Breast epithelium (tissue), 4 donors: ENCODE measurements at places on chromosomes 16 and 17. TPM values are rescaled to one million over a fixed set of nuclear protein-coding genes. Genes with fewer than 3 reads are reported as not detected.

DNA sequence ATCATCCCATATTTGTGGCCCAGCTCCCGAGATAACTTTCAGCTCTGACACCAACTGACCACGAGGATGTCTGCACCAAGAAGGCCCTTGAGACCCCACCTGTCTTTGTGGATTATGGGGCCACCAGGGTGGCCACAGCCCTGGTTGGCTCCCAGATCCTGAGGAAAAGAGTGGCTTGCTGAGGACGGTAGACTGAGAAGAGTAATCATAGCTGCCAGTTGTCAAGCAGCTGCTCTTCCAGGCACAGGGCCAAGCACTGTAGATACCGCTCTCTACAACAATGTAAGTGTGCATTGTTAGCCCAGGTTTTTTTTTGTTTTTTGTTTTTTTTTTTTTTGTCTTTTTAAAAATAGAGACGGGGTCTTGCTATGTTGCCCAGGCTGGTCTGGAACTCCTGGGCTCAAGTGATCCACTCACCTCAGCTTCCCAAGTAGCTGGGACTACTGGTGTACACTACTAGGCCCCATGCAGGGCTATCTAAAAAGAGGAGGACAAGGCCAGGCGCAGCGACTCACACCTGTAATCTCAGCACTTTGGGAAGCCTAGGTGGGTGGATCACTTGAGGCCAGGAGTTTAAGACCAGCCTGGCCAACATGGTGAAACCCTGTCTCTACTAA is 9.6 kb downstream of the ZNF205 start:
- no peaks in the 10 kb centered on the region for H3K36me3 ChIP-seq
- H3K4me3 ChIP-seq: no peak overlapping the region
- H3K4me1 ChIP-seq: no peaks in the 10 kb centered on the region
- no peaks in the 10 kb centered on the region for H3K27me3 ChIP-seq

- H3K27ac ChIP-seq: no peak overlapping the region
- H3K36me3 ChIP-seq: no peaks in the 10 kb centered on the region
- no peak overlapping the region for H3K4me3 ChIP-seq
- no peak for DNase-seq
- H3K4me1 ChIP-seq: no peaks in the 10 kb centered on the region
- H3K27me3 ChIP-seq: no peaks in the 10 kb centered on the region
These were observed 38.7 kb upstream of the RHOT1 start for GRCh38 chr17:32103476-32104113.

DNA sequence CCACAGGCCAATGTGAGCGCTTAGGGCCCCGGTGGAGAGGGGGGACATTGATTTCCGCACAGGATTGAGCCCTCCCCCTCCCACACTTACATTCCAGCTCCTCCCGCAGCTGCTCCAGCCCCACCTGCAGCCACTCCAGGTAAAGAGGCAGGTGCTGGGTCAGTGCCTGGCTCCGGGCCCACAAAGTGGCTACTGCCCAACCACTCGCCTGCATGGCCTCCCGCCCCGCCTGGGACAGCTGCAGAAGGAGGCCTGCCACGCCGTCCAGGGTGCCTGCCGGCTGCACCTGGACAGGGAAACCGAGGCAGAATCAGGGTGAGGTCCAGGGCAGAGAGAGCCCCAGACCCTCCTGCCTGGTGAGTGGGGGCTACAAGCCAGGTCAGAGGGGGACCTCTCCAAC is 46.3 kb downstream of the RMI2 start:
- no peak overlapping the region for H3K27ac ChIP-seq
- no peaks in the 10 kb centered on the region for H3K4me1 ChIP-seq

DNA sequence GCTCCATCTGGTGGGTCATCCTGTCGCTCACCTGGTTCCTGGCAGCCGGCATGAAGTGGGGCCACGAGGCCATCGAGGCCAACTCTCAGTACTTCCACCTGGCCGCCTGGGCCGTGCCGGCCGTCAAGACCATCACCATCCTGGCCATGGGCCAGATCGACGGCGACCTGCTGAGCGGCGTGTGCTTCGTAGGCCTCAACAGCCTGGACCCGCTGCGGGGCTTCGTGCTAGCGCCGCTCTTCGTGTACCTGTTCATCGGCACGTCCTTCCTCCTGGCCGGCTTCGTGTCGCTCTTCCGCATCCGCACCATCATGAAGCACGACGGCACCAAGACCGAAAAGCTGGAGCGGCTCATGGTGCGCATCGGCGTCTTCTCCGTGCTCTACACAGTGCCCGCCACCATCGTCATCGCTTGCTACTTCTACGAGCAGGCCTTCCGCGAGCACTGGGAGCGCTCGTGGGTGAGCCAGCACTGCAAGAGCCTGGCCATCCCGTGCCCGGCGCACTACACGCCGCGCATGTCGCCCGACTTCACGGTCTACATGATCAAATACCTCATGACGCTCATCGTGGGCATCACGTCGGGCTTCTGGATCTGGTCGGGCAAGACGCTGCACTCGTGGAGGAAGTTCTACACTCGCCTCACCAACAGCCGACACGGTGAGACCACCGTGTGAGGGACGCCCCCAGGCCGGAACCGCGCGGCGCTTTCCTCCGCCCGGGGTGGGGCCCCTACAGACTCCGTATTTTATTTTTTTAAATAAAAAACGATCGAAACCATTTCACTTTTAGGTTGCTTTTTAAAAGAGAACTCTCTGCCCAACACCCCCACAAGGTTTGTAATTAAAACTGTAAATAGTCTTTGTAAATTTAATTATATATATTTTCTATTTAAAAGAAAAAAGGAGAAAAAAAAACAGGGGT is 1.7 kb downstream of the FZD2 start:
- H3K4me3 ChIP-seq: peak overlapping the region; percentile 24
- no peak for DNase-seq
- no peak overlapping the region for H3K27ac ChIP-seq
- H3K27me3 ChIP-seq: no peaks in the 10 kb centered on the region
- no peaks in the 10 kb centered on the region for H3K36me3 ChIP-seq

DNA sequence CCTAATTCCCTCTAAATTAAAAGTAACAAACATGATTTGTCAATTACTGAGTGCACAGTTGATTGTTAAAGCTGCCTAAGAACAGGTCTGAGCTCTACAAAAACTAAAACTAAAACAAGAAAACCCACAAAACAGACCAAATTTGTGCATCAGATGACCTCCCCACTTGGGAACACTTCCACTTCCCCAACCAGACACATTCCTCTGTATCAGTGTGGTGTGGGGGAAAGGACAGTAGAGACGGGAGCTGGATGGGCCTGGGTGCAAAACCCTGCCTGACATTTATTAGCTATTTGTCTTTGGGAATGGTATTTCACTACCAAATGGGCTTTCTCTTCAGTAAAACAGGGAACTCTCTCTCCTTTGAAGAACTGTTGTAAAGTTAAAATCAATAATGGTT is 29.8 kb downstream of the STAT3 start:
- peaks cover 14% of the 10 kb centered on the region for H3K4me1 ChIP-seq
- DNase-seq: no peak
- no peaks in the 10 kb centered on the region for H3K27me3 ChIP-seq
- no peaks in the 10 kb centered on the region for H3K36me3 ChIP-seq
- no peak overlapping the region for H3K27ac ChIP-seq
- no peak overlapping the region for H3K4me3 ChIP-seq

- H3K27ac ChIP-seq: no peak overlapping the region
- no peak for DNase-seq
- no peaks in the 10 kb centered on the region for H3K27me3 ChIP-seq
These were observed 222.8 kb downstream of the RBFOX1 start for GRCh38 chr16:7555459-7555858.

GRCh38 chr17:16044487-16044886 is 44.9 kb downstream of the TTC19 start:
- no peak overlapping the region for H3K27ac ChIP-seq
- no peaks in the 10 kb centered on the region for H3K4me1 ChIP-seq
- no peak overlapping the region for H3K4me3 ChIP-seq
- no peaks in the 10 kb centered on the region for H3K27me3 ChIP-seq
- no peak for DNase-seq
- H3K36me3 ChIP-seq: peaks cover 9% of the 10 kb centered on the region

DNA sequence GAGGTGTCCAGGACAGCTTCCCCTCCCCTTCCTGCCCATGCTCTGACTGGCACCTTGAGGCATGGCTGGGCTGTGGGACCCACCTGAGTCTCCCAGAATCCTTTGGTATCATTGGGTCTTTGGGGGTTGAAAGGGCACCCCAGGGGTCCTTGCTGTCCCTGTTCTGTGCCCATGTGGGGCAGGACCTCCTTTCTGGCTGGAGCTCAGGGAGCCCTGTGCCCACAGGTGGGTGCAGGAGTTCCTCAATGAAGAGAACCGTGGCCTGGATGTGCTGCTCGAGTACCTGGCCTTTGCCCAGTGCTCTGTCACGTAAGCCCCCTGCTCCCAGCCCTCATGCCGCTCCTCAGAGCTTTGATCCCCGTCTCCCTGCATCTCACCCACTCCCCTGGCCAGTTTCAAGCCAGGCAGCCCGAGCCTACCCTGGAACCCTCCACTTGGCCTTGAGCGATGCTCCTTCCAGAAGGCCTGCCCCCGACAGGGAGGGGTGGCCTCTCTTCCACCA is 11.8 kb downstream of the FMNL1 start:
- no peak overlapping the region for H3K27ac ChIP-seq
- H3K4me1 ChIP-seq: no peaks in the 10 kb centered on the region
- DNase-seq: no peak
- H3K4me3 ChIP-seq: no peak overlapping the region
- no peaks in the 10 kb centered on the region for H3K36me3 ChIP-seq

DNA sequence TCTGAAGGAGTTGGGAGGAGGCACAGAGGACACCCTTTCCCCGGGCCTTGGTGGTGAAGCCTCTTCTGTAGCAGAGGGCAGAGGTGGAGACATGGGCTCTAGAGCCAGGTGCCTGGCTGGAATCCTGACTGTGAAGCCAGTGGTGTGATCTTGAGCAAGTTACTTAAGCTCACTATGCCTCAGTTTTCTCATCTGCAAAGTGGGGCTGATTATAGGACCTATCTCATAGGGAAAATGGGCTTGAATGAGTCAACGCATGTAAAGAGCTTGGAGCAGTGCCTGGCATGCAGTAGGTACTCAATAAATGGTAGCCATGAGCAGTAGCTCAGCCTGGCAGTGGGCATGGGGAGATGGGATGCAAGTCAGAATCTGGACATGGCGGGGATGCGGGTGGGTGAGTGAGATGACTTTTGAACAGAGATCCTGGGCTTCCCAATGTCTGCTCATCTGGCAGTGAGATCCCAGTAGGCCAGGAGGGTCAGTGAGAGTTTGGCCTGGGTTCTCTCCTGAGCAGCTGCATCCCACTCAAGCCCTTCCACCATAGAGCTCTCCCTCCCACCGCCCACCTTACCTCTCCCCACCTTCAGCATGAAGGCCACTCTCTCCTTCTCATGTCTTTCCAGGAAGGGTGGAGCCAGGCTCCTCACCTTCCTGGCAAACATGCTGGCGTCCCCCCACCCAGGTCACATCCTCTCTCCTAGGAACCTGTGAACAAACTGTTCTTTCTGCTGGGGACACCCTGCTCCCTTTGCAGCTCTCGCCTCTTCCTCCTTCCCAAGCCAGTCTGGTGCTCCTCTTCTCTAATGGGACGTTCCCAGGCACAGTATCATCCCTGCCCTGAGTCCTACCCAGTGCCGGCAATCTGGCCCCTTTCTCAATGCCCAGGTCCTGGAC is 13.1 kb upstream of the SP2 start:
- no peaks in the 10 kb centered on the region for H3K27me3 ChIP-seq
- H3K4me1 ChIP-seq: peaks cover 14% of the 10 kb centered on the region
- H3K36me3 ChIP-seq: no peaks in the 10 kb centered on the region
- DNase-seq: no peak

- no peaks in the 10 kb centered on the region for H3K27me3 ChIP-seq
- DNase-seq: no peak
- H3K27ac ChIP-seq: no peak overlapping the region
- peaks cover 19% of the 10 kb centered on the region for H3K36me3 ChIP-seq
These were observed 4.2 kb downstream of the MLLT6 start for GRCh38 chr17:38709104-38709820.

- no peaks in the 10 kb centered on the region for H3K36me3 ChIP-seq
- H3K27me3 ChIP-seq: no peaks in the 10 kb centered on the region
- no peak overlapping the region for H3K27ac ChIP-seq
- no peak for DNase-seq
- peaks cover 6% of the 10 kb centered on the region for H3K4me1 ChIP-seq
These were observed 9.1 kb downstream of the TMEM208 start for GRCh38 chr16:67235816-67236562.

GRCh38 chr17:21460358-21460757 is 84.2 kb downstream of the KCNJ12 start:
- no peak overlapping the region for H3K4me3 ChIP-seq
- H3K4me1 ChIP-seq: no peaks in the 10 kb centered on the region
- H3K27me3 ChIP-seq: no peaks in the 10 kb centered on the region
- no peaks in the 10 kb centered on the region for H3K36me3 ChIP-seq
- no peak for DNase-seq
- no peak overlapping the region for H3K27ac ChIP-seq

GRCh38 chr16:78292844-78293380 is 193.5 kb downstream of the WWOX start:
- no peaks in the 10 kb centered on the region for H3K4me1 ChIP-seq
- H3K4me3 ChIP-seq: no peak overlapping the region
- H3K27me3 ChIP-seq: no peaks in the 10 kb centered on the region
- H3K27ac ChIP-seq: peak overlapping the region; percentile 69

- no peak for DNase-seq
- peaks cover 30% of the 10 kb centered on the region for H3K27me3 ChIP-seq
- H3K36me3 ChIP-seq: no peaks in the 10 kb centered on the region
- H3K4me1 ChIP-seq: peaks cover 6% of the 10 kb centered on the region
These were observed 3.3 kb upstream of the HBM start for GRCh38 chr16:162271-162991.

DNA sequence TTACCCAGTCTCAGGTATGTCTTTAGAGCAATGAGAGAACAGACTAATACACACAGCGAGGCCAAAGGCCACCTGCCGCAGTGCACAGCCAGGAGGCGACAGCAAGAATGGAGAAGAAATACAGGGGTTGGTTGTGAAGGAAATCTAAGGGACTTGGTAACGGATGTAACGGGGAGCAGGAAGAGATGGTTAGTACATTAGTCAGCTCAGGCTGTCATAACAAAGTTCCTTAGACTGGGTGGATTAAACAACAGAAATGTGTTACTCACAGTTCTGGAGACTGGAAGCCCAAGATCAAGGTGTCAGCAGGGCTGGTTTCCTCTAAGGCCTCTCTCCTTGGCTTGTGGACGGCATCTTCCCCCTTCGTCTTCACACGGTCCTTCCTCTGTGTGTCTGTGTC is 47.1 kb downstream of the TVP23C start:
- no peak for DNase-seq
- no peak overlapping the region for H3K27ac ChIP-seq
- H3K27me3 ChIP-seq: no peaks in the 10 kb centered on the region
- no peaks in the 10 kb centered on the region for H3K4me1 ChIP-seq

- no peaks in the 10 kb centered on the region for H3K36me3 ChIP-seq
- no peak overlapping the region for H3K27ac ChIP-seq
- H3K27me3 ChIP-seq: no peaks in the 10 kb centered on the region
- H3K4me3 ChIP-seq: no peak overlapping the region
These were observed 30.4 kb downstream of the KIAA0513 start for GRCh38 chr16:85057948-85058347.

- no peak for DNase-seq
- H3K4me1 ChIP-seq: peaks cover 11% of the 10 kb centered on the region
- H3K27me3 ChIP-seq: no peaks in the 10 kb centered on the region
- H3K27ac ChIP-seq: no peak overlapping the region
These were observed 19.7 kb downstream of the BAHCC1 start for GRCh38 chr17:81414756-81415516.

The KRTAP1-1 gene
- not detected for total RNA-seq

The NEUROD2 gene
- total RNA-seq: not detected

The PRR29 gene
- 1.3 TPM for total RNA-seq

The ZNF469 gene
- total RNA-seq: 1.5 TPM
